ENCODE measurements at places on chromosomes 1 and 21.
A peak's percentile ranks its signal among the peaks of the same experiment; 100 is the strongest.

DNA sequence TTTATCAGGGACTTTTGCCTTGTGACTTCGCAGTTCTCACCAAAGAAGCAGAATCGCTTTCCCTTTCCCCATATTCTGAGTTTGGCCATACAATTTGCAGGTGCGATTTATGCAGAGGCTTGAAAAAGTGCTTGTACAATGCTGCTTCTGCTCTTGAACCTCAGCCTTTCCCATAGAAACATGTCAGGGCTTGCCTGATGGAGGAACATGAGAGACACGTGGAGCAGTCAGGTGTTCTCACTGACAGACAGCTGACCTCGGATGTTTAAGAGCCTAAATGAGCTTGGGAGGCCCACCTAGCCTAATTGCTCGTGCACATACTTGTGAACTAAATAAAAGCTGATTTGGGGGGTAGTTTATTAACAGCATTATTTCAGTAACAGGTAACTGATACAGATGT is 290.0 kb downstream of the S1PR1 start:
- DNase-seq, result no peak

DNA sequence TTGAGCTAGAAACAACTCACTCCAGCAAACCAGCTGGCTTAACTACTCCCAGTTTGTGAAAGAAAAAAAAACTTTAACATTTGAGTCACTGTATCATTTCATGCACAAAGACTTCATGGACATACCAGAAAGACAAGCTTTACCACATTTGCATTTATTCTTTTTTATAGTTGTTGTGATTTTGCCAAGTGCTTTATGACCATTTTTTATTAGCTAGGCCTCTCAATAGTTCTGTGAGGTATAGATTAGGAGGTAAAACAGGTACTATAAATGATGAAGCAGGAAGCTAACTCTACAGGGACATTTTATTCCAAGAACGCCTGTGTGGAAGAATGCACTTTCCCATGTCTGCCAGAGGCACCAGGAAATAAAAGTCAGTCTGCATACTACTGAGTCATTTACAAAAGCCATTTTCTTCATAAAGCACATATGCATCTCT is 8.2 kb upstream of the DENND1B start:
- peak; percentile 64 for DNase-seq

DNA sequence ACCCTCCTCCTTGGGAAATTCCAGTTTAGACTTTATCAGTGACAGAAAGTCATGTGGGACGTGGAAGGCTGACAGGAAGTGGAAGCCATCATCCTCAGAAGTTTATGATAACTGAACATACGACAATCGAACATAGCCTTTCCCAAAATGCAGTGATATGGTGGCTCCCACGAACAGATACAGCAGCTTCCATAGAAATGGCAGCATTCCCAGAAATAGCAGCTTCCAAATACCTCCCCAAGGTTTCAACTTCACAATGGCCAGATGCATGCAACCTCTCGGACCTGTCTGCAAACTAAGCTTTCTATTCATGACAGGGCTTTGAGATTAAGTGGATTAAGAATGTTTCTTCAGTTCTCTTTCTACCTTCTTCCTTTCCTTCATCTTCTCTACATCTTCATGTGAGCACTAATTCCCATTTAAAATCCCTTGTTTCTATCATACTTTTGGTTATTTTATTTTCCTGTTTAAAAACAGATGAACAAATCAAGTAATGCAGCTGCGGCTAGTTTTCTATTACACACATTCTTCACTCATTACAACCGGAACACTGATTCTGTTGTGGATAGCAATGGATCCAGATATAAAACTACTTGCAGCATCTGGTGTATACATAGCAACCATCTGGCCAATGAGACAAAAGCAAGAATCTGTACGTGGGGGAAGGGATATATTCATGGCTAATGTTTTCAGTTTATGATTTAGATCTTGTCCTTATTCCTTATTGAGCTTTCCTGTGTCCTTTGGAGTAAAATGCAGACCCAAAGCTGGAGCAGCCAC is 304.8 kb downstream of the BRINP3 start:
- DNase-seq, result peak; percentile 55

DNA sequence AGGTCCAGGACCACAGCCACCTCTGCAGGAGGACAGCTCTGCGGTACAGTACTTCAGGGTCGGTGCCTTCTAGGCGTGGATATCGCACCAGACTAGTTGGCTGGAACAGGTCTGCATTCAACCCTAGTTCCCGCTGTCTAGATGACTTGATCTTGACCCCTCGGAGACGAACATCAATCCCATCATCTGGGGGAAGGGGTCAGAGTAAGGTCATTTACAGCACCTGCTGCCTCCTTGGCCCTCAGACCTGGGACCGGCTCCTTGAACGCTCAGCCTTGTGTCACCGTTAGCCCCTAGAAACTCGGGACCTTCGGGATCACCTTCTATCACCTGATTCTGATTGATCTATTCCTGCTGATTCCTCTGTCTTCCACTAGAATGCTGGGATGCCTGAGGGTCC is 2.6 kb downstream of the HECTD3 start:
- no peak for DNase-seq

DNA sequence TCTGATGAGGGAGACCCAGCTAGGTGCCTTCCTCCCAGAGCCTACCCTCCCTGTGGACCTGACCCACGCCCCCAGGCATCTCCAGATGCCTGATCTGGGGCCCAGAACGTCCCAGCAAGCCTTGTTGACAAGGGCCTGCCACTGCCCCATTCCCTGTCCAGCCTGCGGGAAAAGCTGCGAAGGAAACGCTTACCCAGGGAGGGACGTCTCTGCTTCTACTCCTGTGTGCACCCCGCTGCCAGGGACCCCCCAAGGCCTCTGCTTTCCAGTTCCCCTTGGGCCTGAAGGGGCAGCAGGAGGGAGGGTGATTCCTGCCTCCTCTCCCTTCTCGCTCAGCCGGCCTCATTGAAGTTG is 11.6 kb upstream of the CLSTN1 start:
- no peak for DNase-seq

DNA sequence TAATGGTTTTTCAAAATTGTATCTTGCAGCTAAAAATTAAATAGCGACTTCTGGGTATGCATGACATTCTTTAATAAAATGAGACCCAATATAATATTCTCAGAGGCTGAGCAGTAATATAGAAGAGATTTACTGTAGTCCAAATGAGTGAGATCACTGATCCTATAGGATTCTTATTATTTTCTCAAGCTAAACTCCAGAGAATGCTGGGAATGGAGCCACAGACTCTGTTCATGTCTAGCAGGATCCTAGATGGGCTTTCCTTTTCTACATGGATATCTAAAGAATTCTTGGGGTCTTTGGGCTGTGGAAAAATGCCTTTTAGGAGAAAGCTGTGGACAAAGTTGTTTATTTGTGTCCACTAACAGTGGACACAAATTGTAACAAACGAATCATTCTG is 150.7 kb upstream of the ZNF644 start:
- DNase-seq, result no peak
